ENCODE measurements at places on chromosomes 2 and 18. TPM values are rescaled to one million over a fixed set of nuclear protein-coding genes. Genes with fewer than 3 reads are reported as not detected.

The MOGAT1 gene
- total RNA-seq = 0.17 TPM

DNA sequence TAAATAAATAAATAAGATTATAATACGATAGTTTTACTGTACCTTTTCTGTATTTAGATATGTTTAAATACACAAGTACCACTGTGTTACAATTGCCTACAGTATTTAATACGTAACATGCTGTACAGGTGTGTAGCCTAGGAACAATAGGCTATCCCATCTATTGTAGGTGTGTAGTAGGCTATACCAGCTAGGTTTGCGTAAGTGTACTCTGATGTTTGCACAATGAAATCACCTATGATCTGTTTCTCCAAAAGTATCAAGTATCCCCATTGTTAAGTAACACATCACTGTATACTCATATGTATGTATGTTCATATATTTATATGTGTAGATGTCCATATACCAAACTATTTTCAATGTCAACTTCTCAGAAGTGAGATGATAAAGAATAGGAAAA is 118.2 kb upstream of the RND3 start:
- no peak for DNase-seq

DNA sequence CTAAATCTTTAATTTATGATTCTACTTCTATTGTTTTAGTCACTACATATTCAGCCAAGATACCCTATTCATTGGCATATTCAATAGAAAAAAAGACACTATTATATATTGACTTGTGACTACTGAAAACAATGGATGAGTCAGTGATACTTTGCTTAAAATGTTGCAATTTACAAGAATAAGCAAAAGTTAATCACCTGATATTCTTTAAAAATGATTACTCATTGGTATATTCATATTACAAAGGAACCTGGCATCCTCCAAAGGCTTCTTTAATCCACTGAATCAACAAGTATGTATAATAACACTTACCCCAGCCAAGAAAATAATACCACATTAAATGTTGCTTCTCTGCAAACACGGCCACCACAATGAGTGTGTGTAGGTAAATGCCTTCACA is 87.8 kb downstream of the CALCRL start:
- no peak for DNase-seq

The BOLL gene
- total RNA-seq = not detected

- DNase-seq = no peak
Observed at GRCh38 chr18:76255070-76255683, 239.9 kb downstream of the ZNF516 start.

- no peak for DNase-seq
Observed at GRCh38 chr18:59325965-59326364, 7.5 kb upstream of the CPLX4 start.

The WDCP gene
- total RNA-seq = 6.5 TPM

DNA sequence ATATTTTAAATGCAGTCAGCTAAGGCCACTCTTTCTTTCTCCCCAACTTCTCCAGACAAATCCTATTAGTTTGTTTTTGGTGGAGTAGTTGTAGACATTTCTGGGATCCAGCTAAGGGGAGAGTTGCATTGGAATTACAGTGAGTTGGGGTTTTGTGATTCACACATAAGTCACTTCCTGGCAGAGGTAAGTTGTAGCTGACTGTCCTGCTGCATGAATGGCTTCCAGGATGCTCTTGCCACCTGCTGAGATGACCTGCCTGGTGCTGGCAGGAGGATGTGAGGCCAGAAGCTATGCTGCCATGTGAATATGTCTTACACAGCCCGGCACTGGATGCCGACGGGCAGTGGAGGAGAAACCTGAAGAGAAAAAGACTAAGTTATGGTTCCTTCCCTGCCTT is 243.7 kb downstream of the TDRD15 start:
- no peak for DNase-seq

DNA sequence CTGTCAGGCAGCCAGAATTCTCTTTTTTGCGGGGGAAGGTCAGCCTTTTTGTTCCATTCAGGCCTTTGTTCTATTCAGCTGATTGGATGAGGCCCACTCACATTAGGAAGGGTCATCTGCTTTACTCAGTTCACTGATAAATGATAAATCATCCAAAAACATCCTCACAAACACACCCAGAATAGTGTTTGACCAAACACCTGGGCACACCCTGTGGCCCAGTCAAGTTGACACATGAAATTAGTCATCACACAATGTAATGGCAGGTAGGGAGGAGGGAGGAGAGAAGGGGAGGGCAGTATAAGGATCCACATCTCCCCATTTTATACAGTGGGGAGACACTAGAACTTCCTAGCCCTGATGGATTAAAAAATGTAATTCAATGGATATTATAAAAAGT is 8.3 kb upstream of the RMC1 start:
- DNase-seq = no peak

DNA sequence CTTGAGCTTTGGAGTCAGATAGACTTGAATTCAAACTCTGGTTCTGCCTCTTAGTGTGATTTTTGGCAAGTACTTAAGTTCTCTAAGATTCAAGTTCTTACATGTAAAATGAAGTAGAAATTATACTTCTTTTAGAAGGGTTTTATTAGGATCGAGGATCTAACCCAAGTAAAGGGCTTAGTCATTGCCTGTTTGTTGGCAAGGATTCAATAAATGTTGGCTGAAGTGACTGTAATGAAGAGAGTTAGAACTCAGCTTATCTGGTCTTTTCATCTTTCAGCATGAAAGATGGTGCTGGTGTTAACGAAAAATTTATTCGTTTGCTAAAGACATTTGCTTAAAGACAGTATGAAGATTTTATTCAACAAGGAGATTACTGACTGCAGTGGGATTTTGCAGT is 315.9 kb upstream of the THUMPD2 start:
- DNase-seq = no peak

DNA sequence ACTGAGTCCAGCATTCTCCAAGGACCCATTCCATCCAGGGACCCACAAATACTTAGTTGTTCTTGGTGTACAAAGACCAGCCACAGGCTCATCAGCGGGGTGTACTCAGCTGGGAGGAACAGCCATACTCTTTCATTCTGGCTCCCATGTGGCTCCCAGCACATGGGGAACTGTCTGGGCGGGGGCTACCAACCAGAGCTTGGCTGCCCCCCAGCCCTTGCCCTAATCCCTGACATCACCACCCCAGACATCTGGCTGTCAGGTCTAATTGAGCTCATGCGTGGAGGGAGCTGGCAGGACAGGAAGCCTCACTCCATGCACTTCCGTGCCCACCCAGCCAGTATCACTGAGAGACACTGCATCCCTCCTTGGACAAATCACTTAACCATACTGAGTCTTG is 283.6 kb downstream of the DYSF start:
- no peak for DNase-seq

DNA sequence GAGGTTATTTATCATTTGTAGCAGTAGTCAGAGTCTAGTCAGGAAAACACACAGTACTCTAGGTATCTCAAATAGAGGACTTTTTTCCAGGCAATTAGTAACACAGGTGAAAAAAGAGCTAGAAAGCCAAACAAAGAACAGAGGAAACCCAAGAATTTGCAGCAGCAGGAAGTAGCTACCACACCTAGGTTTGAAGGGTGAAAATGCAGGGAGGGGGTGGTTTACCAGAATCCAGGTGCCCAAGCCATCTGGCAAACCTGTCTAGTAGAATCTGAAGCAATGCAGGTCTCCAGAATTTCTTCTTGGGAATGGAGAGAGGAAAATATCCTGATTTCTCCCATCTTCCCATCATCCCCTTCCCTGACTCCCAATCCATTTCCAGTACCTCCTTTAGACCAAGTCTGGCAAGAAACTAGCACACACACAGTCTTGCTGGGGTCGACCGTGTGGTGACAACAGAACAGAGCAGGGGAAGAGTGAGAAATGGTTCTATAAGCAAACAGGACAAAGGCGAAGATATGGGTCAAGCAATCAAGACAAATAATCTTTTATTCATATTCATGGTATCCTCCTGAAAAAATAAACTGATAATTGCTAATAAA is 231.9 kb upstream of the MMADHC start:
- DNase-seq = no peak

DNA sequence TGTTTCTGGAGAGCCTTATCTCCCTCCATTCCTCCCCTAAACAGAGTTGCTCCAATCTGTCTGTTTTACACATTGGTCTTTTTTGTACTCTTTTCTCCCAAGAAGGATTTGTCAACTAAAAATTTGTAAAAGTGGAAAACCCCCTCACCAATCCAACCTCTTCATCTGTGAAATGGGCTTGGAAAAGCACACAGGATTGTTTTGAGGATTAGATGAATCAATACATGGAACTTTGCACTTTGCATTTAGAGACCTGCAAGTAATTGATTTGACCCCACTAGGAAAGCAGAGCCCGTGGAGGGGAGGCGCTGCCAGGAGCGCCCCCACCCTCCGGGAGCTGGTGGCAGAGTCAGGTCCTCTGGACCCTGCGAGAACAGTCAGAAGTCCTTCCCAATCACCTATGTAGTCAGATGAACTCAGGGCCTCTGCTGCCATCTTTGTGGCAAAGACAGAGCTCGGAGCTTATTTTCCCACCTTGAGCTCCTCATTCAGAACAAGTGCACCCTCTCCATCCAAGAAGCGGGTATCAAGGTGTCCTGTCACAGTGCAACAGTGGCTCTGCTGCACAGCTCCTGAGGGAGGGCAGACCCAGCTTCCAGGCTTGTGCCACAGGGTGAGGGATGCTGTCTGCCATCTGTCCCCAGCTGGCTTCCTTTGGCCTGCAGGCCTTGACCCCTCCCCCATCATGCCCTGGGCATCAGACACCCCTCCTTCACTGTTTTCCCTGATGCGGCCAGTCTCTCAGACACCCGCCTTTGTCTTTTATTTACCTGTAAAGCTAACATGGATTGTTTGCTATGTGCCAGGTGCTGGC is 1.7 kb upstream of the TMEM185B start:
- no peak for DNase-seq

The ASNSD1 gene
- 15.2 TPM for total RNA-seq

The AQP4 gene
- total RNA-seq = 0.28 TPM

The KATNAL2 gene
- 1.8 TPM for total RNA-seq

The SERPINB13 gene
- not detected for total RNA-seq

DNA sequence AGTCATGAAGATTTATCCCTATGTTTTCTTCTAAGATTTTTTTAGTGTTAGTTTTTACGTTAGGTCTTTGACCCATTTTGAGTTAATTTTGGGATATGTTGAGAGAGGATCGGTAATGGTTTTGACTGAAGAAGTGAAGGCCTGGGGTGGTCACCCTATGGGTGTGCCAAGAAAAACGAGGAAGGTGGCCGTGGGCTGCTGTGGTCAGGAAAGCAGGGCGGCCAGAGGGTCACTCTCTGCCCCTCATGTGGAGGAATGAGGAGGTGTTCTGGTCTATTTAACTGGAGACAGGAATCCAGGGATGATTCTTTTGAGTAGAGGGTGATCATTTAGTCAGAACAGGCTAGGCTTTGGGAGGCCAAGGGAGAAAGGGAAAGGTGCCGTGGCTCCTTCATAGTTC is 50.7 kb downstream of the MYO7B start:
- DNase-seq = no peak

The UGT1A3 gene
- not detected for total RNA-seq

GRCh38 chr2:15275346-15275745 is 285.8 kb downstream of the NBAS start:
- no peak for DNase-seq

DNA sequence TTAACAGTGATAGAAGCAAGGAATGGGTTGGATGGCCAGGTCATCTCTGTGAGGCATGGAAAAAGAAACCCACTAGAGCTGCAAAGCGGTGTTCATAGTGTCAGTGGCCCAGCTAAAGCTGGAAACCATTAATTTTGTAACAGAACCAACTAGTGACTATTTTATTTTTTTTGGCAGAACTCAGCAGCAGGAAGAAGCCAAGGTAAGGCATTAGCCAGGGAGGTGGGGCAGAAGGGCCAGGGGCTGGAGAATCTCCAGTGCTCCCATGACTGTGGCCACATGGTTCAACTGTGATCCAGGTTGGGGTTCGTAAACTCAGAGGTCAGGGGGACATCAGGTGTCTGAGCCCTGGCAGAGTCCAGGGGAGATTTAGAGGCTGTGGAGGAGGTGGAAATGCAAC is 25.9 kb upstream of the YES1 start:
- DNase-seq = no peak

GRCh38 chr2:59276033-59276432 is 1034.9 kb upstream of the FANCL start:
- DNase-seq = no peak

DNA sequence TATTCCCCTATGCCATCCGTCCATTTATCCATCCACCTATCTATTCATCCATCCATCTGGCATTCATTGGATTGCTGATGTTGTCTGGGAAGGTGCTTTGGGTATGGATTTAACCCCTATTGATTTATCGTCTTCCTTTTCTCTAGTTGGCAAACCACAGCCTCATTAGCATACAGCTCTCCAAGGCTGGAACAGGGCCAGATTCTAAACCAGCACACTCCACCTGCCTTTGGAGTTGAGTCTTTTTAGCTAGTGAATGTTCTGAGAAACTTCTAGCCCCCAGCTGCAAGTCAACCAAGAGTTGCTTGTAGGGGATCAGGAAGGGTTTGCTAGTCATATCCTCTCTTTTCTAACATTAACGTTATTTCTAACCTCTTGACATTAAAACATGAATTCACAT is 90.7 kb downstream of the NRP2 start:
- no peak for DNase-seq

The CYP27C1 gene
- total RNA-seq = not detected

DNA sequence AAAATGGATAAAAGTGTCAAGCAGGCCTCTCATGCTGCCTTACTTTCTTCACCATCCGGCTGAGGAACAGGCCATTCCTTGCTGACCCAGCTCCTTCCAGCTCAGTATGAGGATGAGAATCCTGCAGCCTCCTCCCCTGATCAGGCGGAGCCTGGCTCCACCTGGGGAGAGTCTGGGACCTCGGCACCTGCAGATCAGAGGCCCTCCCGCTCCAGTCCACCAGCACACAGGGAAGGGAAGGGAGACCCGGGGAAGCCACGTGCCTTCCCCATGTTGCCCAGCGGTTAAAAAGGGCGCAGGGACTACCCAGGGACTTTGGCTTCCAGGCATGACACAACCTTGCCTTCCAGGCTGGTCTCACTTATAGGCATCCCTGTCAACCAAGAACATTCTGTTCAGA is 172.0 kb downstream of the NDUFA10 start:
- no peak for DNase-seq
